ENCODE measurements at places on chromosomes 3 and 15.

- DNase-seq: no peak
These were observed 42.5 kb upstream of the FMN1 start for GRCh38 chr15:33236841-33237509.

- no peak for DNase-seq
These were observed 102.3 kb downstream of the P2RY1 start for GRCh38 chr3:152937234-152937633.

DNA sequence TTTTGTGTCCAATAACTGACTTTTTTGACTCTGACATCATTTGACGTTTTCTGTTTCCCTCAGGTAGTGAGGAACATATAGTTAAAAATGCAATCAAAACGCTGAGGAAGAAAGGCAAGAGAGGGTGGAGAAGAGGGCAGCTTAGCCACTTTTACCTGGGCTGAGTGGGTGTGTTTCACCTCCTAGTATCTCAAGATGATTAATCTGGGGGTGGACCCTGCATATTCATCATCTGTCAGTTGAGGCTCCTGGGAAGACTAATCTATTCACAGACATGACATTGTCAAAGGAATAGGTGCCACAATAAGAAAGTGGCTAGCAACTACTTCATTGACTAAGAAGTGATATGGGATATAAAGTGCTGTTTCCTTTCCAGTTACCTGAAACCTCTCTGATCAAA lies 331.5 kb upstream of the RARB start:
- DNase-seq: no peak

DNA sequence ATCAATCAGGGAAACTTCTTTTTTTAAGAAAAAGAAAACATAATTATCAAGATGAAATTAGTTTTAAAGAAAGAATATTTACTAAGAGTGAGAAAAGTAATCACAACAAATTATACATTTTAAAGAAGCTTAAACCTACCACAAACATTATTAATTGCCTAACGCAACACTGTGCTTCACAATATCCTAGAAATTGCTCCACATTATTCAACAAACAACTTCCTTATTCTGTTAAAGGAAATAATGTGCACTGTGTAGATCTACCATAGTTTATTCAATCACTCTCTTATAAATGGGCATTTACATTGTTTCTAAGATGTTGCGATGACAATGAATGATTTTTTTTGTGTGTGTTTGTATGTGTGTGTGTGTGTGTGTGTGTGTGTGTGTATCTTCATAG lies 525.9 kb upstream of the KCNMB2 start:
- DNase-seq: no peak

GRCh38 chr15:67172172-67172571 lies 82.3 kb downstream of the AAGAB start:
- DNase-seq: no peak

- no peak for DNase-seq
These were observed 7.5 kb upstream of the ITGA11 start for GRCh38 chr15:68439506-68439905.

GRCh38 chr3:71154846-71155245 lies 428.7 kb downstream of the FOXP1 start:
- no peak for DNase-seq

DNA sequence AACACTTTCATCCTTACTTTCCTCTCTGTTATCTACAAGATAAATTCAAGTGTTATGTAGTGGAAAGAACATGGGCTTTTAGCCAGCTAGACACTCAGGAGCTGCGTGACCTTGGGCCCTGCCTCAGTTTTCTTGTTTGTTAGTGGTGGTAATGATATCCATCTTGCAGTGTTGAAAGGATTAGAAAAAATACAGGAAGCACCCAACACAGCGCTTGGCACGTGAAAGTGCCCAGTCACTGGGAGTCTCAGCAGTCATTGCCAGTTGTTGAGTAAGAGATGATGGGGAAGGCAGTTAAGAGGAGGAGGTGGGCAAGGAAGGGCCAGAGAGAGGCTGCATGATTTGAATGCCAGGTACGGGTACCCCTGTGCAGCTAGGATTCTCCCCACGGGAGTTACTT lies 5.3 kb downstream of the PDIA5 start:
- DNase-seq: no peak

GRCh38 chr3:60403866-60404265 lies 847.4 kb downstream of the FHIT start:
- no peak for DNase-seq

DNA sequence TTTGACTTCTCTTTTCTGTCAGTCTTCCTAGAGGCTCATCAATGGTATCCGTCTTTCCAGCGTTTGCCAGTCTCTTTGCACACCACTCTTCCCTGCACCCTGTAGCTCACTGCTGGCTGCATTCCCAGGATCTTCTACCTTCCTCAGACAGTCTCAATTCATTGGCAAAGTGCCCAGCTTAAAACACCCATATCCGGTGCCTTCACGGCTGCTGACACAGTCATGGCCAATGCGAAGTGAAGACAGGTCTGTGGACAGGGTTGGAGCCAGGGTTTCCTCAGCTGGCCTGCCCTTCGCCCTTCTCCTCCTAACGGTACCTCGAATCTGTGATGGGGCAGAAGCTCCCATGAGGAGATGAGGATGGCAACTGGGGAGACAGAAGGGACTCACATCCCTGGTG lies 36.1 kb downstream of the PTH1R start:
- DNase-seq: no peak

DNA sequence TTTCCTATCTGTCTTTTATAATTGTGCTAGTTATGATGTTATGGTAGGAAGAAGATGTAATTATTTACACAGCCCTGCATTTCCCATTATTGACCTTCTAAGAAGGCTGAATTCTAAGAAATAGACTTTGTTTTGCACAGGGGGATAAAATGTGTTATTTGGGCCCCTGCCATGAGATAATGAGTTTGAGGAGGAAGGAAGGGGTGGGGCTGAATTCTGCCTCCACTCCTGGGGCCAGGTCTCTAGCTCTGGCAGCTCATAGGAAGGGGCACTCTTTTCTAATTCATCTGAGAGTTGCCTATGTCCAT lies 69.2 kb upstream of the GOLGA8B start:
- no peak for DNase-seq

- no peak for DNase-seq
These were observed 41.4 kb downstream of the CTDSPL2 start for GRCh38 chr15:44468709-44469385.

DNA sequence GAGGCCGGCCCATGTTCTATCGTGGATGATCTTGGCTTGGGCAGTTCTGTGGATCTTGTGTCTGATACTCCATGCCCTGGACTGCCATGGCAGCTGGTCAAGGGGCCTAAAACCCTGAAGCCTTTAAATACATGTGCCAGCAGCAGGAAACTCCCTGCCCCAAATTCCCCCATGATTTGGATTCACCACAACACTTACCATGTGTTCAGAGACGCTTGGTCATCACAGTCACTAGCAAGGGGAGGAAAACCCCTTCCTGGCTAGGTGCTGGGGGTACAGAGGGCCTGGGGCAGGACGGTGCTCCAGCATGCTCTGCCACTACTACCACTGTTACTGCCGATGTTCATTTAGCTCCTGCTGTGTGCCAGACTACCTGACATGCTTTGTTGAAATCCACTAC lies 94.4 kb downstream of the DNAJB8 start:
- no peak for DNase-seq

DNA sequence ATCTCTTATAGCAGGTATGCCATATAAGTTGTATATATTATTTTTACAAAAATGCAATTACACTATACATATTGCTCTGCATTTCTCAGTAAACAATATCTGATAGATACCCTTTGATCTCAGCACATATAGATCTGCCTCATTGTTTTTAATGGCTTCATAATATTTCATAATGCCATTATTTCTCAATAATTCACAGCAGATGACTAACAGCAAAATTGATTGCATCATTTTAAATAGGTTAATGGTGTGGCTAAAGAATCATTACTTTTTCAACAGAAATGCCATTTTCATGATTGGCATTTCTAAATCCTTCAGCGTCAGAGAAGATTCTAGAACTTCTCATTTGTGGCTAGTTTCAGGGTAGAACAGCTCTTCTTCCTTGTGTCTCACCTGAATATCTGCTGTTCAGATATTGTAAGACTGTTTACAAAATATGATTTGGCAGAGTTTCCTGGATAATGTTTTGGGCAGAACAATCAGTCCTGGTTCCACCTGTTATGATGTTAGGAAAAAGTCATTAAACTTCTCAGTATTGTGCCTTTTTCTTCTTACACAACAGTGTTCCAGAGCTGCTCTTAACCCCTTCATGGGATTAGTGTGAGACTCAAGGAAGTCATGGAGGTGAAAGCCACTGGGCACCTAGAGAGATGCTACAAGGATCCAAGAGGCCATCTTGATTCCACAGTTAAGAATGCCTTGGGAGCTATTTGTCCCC lies 397.6 kb upstream of the THBS1 start:
- no peak for DNase-seq

DNA sequence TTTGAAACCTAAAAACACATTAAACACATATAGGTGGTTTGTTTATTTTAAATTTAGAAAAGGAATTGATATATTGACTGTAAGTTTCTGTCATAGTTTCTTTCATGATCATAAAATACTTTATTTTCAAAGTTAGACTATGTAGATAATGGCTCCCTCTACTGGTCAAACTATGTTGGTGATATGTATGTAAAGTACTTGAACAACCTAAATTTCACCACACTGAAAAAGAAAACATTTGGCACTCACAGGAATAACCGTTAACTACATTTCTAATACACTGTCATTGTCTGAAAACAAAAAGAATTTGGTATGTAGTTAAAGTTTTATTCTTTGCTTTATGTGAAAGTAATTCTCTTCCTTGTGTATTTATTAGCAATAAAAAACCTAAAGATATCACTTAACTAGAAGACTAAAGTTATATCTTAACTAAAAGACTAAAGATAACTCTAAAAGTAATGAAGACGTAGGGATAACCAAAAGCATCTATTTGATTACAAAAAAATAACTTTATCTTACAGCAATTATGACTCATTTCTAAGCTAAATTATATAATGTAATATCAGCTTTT lies 427.5 kb downstream of the VGLL3 start:
- DNase-seq: no peak

- DNase-seq: no peak
These were observed 22.4 kb downstream of the IGDCC3 start for GRCh38 chr15:65355173-65355987.

DNA sequence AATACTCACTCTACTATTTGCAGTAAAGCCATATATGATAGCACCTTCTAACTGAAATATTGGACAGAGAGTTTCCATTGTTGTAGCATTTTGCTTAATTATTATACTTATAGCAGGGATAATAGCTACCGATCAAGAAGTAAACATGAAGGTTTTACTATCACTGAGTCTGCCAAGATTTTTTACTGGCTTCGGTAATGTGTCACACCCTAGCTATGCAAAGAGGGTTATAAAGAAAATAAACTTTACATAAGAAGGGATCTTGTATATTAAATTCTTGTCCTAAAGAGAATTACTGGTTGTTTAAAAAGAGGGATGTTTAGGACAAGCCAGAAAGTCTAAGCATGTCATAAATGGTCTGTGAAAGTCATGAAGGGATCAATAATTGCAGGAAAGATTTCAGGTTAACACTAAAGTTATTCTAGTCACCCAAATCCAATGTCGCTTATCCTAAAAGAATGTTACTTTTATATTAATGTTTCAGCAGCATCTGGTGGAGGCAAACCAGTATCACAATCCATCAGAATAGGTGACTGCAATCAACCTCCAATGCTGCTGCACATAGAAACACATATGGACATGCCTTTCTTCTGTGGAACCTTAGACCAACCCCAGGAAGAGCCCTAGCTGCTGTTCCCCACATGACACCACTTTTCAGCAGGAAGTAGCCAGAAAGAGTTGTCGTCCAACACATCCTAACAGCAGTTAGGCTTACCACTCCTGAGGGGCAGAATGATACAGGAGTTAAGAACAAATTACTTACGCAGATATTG lies 62.7 kb upstream of the GK5 start:
- DNase-seq: no peak

DNA sequence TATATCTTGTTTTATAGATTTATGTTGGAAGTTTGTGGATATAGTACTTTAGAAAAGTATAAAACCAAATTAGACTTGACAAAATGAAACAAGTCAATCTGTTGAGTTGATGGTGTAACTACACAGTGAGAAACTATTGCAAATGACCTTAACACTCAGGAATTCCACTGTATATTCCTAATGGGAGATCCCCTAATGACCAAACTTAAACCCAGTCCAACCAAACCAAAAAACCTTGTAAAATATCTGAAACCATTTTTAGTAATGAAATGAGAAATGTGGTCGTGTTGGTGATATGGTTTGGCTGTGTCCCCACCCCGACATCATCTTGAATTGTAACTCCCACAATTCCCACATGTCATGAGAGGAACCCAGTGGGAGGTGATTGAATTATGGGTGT lies 31.9 kb upstream of the ATP13A3 start:
- no peak for DNase-seq

GRCh38 chr3:122100591-122101463 lies 45.7 kb downstream of the CD86 start:
- no peak for DNase-seq

- DNase-seq: no peak
These were observed 15.9 kb upstream of the TM4SF19 start for GRCh38 chr3:196354132-196354531.

- no peak for DNase-seq
These were observed 284.0 kb upstream of the GADL1 start for GRCh38 chr3:31178467-31178866.

DNA sequence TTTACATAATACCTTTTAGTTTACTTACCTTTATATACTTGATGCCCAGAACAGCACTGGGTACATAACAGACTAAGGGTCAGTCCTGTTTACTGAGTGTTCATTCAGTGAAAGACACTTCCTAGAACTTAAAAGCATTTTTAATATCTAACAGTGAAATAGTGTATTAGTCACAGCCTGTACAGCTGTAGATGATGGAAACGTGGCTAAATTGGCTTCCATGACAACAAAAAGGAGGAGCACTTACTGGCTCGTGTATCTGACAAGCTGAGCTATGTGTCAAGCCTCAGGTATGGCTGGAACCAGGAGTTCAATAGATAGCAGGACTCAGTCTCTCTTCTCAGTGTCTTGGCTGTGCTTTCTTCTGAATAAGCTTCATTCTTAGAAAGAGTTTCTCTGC lies 40.2 kb downstream of the CMTM8 start:
- no peak for DNase-seq

DNA sequence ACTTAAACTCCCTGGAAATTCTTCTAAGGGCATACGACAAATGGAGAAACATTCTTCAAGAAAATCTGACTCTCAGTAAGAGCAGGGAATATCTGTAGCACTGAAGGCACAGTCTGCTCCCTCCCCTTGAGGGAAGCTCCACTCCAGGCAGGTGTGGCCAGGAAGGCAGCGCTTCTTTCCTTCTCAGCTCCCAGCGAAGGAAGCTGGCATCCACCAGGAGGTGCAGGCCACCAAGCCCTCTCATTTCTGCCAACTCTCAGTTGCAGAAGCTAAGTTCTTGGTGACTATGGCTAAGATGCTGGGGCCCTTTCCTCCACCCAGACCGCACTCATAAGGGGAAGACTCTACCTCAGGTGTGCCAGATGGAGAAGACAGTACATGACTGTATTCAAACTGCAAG lies 37.7 kb upstream of the SLC41A3 start:
- no peak for DNase-seq

Measured in stimulated activated CD4-positive, alpha-beta T cell treated with anti-CD3 and anti-CD28 coated beads, Interleukin-1b, Interleukin-23, amount 100 ng/mL, for 1 hour (primary cell).